AG08395 (cell line): ENCODE measurements at places on chromosomes 4 and X.

GRCh38 chr4:47222276-47222675 lies 190.9 kb downstream of the GABRB1 start:
- DNase-seq = no peak

DNA sequence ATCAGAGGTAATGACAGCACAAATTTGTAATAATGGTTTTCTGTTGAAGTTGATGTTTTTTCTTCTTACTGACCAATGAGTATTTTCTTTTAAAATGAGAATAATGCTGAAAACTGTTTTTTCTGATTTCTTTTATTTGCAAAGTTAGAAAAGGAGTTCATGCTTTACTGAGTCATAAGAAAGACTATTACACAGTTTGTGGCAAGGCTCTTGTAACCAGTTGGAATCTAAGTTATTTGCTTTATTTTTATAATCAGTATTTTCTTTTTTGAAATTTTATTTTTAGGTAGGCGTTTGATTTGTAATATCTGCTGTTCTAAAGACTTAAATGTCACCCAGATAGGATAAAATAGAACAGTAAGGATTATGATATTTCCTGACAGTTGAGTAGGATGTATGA lies 25.5 kb downstream of the ANAPC4 start:
- no peak for DNase-seq

GRCh38 chr4:26992657-26993361 lies 132.2 kb downstream of the STIM2 start:
- no peak for DNase-seq

DNA sequence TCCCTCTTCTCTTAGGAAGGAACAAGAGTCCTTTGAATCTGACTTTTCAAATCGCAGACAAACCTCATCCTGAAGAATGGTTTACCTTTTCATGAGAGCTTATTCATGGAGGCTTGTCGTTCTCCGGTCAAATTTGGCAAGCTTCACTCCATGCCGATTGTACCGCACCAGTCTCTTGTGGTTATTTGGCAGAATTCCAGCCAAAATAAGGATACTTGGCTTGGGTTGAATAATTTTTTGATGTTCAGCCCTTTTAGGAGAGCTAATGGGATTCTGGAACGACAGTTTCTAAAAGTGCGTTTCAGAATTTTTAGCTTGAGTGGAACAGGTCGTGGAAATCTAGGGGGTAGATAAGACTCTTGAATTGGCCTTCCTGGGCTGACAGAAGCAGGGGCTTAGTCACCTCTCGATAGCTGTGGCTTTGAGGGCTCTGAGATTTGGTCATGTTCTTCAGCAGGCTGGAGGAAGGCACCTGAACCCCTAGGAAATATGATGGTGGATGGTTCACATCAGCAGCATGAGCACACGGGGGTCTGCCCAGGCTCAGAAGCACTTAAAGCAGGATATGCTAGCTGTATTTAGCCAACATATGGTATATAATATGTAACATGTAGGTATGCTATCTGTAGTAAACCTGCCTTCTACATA lies 1.5 kb downstream of the KLHL2 start:
- no peak for DNase-seq

DNA sequence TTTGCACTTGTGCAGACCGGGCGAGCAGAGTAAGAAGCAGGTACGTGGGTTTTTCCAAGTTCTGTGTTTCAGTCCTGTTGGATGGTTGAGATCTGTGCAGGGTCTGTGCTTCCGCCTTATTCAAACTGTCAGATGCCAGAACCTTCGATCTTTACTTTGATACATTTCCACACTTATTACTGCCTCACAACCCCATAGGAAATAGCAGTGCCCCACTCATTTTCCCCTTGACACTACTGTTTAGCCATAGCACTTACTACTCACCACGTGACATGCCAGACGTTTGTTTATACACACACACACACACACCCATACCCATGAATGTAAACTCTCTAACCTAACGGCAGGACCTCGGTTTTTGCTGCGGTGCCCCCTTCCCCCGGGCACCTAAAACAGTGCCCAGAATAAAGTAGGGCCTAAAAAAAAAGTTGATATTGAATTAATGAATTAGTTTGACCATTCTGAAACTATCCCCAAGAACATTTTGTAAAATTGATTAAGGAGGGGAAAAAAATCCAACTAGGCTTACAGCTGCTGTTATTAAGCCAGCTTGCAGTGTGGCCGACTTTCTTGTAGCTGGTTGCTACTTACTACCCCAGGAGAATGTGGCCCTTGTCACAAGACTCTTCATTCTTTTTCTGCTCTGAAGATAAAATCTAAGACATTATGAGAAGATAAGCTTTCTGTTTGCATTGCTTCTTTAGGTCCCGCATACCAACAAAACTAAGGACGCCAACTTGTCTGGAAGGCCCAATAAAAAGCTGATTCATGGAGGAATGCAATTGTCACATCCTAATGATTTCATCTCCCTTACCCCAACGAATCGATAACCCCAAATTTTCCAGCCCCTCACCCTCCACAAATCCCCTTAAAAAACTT lies 704 bp upstream of the SEPSECS start:
- DNase-seq = peak; percentile 14

- DNase-seq = peak; percentile 2
Observed at GRCh38 chr4:13537011-13537831, 7.1 kb downstream of the NKX3-2 start.

- no peak for DNase-seq
Observed at GRCh38 chr4:102525097-102525496, 23.9 kb downstream of the NFKB1 start.

DNA sequence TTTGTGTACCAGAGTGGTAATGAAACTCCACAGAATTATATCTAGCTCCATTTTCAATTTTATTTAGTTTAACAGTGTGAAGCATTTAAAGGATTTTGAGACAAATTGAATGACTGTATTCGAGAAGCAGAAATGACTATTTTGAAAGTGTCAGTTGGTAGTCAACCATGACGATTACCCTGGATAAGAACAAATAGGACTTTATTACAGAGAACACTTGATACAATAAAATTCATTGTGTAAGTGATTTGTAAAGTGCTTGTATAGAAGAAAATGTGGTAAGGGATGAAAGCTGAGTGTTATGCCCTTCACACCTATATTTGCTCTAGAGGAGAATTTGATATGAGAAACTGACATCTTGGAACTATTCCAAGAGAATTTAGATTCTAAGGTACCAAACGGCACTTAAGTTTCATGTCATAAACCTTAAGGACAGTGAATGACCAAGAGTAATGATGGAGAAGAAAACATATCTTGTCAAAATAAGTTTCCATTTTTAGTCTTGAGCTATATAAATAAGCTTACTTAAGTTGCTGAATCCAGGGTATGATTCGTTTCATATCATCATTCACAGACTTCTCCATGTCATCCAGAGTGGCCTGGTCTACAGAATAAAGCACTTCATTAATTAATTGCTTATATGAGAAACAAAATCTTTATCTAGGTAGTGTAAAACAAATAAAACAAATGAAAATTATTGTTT lies 34.6 kb downstream of the MED14 start:
- no peak for DNase-seq

GRCh38 chr4:71283642-71284257 lies 55.1 kb upstream of the SLC4A4 start:
- DNase-seq = no peak

DNA sequence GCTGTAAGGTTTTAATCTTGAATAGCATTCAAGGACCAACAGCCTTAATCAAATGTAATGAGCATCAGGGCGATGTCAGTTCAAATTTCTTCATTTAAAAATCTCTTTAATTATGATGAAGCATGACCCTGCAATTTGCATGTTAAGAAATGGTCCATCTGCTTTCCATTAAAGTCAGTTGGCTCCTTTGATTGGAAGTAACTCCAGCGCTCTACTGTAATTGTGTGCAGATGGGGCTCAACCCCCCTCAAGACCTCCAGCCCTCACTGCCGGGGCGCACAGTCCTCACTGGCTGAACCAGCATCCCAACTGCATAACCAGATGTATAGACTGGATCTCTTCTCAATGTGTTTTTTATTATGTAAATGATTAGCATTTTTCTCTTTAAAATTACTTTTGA lies 126.9 kb downstream of the VCX3B start:
- no peak for DNase-seq

DNA sequence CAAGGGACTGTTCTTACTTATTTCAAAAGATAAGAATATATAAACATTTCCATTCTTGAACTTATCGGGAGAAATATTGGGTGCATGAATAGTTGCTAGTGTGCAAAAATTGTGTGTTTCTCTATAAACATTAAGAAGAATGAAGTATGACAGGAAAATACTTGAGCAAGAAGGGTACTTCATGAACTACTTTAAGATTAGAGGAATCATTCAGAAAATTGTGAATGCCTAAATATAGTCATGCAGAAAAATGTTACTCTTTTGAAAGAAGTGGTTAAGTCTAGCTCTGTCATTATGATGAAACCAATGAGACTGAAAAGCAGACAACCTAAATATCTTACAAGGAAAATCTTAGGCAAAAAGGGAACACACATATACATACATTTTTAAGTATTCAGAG lies 207.8 kb upstream of the PCDH18 start:
- no peak for DNase-seq

DNA sequence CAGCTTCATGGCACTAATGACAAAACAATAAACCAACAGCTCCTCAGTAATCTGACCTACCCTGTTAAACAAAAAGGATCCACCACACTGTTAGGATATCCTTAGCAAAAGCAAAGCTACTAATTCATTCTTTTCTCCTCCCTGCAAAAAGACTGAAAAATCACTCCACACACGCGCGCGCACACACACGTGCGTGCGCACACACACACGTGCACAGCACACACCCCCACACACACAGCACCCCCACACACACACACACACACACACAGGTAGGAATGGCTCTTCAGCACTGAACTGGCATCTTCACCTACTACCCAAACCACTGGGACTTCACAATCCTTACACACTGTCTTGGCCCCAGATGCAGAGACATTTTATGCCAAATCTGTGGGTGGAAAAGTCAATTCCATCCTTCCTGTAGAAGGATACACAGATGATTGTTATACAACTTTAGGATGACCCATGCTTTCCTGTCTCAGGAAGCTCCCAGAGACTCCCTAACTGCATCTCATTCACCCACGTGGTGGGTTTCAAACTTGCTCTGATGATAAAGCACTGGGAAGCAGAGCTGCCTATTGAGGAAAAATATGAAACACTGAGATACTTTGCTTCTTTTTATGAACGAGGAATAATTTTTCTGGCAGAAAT lies 102.5 kb downstream of the TSPAN5 start:
- peak; percentile 13 for DNase-seq

DNA sequence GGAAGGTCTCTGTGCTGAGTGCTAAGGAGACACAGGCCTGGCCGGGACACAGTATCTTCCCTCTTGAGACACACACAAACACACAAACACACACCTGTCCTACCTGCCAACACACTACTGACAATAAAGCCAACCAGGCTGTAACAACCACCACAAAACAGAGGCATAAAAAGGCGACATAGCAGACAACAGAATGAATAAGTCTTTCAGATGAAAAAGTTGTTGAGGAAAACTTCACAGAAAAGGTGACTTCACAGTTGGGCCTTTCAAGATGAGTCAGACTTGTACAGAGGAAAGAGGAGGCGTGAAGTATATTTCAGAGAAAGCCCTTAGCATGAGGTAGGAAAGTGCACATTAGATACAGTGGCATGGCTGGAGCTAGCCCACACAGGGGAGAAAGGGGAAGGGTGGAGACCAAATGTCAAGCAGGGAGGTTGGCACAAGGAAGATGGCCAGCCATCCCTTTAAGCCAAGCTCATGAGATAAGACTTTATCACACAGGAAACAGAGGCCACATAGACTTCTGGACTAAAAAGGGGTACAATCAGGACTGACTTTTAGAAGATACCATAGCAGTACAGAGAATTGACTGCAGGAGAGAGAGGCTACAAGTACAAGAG lies 54.0 kb downstream of the SLC9A7 start:
- no peak for DNase-seq

- DNase-seq = no peak
Observed at GRCh38 chrX:155662282-155662681, 49.5 kb upstream of the TMLHE start.

- DNase-seq = peak; percentile 63
Observed at GRCh38 chr4:38675146-38676121, 11.4 kb downstream of the KLF3 start.

DNA sequence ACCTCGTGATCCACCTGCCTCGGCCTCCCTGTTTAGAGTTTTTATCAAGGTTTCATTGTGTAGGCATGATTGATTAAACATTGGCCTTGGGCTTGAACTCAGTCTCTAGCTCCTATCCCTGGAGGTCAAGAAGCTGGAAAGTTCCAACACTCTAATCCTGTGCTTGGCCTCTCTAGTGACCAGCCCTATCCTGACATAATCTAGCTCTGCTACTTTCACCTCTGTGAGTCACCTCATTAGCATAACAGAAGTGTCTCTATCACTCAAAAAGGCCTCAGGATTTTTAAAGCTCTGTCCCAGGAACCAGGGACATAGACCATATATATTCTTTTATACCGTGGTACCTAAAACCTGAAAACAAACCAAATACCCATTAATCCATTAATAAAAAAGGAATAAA lies 377.5 kb downstream of the CENPC start:
- DNase-seq = no peak

- DNase-seq = no peak
Observed at GRCh38 chrX:77415161-77415560, 32.0 kb upstream of the FGF16 start.

GRCh38 chr4:52110171-52110570 lies 59.1 kb downstream of the SPATA18 start:
- DNase-seq = no peak

DNA sequence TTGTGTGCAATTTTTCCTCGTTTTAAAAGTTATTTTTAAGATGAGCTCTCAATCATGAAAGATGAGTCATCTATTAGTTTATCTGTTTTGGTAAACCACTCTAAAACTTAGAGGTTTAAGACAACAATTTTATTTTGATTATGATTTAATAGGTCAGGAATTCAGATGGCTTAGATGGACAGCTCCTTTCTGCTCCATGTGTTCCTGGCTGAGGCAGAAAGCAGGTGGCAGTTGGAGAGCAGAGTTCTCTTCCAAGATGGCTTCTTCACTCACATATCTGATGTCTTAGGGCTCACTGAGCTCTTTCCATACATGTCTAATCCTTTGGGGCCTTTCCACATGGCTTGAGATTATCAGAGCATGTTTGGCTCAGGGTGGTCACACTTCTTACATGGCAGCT lies 48.3 kb upstream of the GRPR start:
- no peak for DNase-seq

DNA sequence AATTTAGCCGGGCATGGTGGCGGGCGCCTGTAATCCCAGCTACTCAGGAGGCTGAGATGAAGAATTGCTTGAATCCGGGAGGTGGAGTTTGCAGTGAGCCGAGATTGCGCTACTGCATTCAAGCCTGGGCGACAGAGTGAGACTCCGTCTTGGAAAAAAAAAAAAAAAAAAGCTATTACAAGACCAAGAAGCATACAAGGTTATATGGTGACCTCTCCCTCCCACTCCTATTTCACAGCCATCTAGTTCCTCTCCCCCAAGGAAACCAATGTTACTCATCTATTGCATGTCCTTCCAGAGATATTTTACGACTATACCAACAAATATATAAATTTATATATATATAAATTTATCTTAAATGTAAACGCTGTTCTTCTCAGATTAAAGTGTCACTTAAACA lies 3.2 kb downstream of the SLC9A7 start:
- DNase-seq = no peak
